ENCODE measurements at places on chromosomes 2 and 18.

GRCh38 chr2:107263628-107264027 is 377.7 kb upstream of the ST6GAL2 start:
- DNase-seq: peak; percentile 63

DNA sequence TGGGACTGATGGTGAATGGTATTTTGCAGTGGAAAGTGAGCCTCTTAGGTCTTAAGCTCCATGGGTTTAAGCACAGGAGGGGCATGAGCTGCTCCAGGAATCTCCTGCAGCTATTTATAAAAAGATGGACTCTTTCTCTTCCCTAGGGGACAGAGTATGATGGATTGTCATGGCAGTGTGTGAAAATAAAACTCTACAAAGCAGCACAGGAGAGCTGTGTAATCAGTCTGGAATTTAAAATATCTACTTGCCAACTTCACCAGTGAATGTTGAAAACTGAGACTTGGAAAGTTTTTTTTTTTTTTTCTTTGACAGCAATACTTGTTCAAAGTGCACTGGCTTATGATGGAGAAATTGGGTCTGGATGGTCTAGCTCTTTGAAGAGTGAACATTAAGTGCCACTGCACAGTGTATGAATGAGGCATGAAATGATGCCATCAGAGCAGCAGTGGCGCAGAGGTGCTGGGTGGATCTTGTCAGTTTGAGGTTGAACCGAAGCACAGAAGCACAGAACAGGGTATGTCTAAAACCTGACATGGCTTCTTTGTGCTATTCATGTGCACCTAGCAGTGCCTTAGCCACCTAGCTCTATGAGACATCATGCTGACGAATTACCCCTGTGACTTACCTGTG is 245.4 kb downstream of the PTPRM start:
- peak; percentile 94 for DNase-seq

DNA sequence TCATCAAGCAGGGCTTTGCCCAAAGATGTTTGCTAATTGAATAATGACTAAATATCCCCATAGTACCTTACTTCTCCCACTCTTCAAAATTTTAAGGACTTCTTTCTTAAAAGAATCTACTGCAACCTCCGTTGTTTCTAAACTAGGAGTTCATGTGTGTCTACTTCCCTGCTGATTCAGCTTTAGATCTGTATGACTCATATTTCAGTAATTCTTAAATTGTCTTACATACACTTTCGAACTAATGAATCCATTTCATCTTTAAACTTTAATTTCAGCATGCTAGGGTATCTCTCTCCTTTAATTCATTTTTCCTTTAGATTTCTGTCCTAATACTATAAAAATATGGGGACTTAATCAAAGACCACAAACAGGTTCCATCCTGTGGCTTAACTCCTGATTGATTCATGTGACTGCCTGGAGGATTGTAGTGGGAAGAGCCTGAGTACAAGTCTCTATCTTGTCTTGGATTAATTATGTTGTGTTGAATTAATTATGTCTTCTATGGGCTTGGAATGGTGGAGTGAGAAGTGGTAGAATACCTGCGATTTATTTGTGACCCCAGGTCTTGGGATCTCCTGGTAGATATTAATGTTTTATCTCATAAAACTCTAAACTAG is 24.9 kb upstream of the COL5A2 start:
- peak; percentile 66 for DNase-seq

DNA sequence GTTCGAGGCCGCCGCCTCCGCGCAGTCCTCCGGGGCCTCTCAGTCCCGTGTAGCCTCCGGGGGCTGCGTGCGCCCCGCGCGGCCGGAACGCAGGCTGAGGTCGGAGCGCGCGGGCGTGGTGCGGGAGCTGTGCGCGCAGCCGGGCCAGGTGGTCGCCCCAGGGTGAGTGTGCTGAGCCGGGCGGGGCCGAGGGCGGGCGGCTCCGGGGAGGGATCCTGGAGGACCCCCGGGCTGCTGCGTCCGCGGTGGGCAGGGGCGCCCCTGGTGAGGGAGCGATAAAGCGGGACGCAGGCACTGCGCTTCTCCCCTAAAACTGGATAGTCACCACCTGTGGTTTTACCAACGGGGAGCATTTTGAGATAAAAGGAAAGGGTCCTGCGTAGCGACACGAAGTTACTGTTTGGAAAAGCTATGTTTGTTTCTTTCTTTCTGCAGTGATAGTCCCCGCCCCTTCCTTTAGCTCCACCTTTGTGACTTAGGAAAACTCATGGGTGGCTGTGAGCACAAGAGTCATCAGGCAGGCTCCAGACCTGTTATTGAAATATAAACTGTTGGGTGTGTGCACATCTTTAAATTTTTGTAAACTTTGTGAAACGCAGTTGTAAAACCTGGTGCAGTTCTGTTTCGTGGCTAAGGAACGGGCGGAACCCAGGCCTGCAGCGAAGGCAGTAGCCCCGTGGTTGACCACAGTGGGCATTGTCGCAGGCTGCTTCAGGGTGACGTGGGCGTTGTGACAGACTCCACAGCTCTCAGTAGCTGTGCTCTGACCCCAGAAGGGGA is 687 bp downstream of the CTDP1 start:
- peak; percentile 13 for DNase-seq

DNA sequence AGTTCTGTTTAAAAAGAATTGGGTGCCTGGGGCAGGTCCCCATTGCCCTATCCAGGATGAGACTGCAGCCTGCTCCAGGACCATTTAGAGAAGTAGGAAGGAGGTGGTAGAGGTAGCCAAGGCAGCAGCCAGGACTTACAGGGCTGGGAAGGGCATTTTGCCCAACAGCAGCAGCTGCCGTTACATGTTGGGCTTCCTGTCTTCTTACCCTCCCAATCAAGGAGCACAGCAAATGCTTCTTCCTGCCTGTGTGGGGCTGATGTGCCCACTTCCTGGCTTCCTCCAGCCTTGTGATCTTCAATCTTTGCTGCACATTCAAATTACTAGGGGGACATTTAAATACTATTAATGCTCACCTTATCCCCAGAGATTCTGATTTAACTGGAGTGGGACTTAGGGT is 112.0 kb downstream of the QPCT start:
- DNase-seq: peak; percentile 28

DNA sequence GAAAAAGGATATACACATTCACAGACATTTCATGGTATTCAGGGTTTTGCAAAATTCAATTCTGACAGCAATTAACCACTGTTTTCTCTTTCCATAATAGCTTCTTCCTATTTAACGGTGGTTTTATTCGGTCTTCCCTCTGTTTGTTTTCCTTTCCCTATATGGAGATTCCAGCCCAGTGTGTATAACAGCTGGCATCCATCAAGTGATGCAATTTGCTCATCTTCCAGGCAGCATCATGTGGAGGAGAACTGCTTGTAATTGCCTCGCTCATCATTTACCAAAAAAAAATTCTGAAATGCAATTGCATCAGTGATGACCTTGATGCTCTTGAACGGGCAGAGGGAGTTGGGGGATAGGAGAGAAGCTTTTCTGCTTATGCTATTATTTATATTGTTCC is 165.9 kb upstream of the PGAP1 start:
- peak; percentile 87 for DNase-seq

GRCh38 chr2:180705122-180705521 is 275.3 kb upstream of the UBE2E3 start:
- no peak for DNase-seq

DNA sequence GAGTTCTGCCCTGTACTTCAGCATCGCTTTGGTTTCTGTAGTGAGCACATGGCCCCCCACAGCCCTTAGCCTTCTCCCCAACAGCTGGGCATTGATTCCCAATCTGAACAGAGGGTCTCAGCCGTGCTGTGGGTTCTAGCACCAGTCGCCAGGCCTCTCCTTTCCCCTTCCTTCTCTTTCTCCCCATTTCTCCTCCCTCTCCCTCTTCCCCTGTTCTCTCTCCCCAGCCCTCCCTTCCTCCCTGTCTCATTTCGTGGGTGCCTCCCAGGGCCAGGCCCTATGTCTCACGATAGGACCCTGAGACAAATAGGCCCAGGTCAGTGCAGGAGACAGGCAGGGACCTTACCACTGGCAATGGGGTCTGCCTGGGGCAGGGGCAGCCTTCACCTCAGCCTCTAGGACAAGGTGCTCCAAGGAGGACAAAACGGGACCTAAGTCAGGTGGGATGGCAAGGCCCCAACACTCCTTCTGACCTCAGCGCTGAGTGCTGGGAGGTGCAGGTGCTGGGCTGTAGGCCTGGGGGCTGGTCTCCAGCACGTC is 143.4 kb upstream of the GPC1 start:
- no peak for DNase-seq

DNA sequence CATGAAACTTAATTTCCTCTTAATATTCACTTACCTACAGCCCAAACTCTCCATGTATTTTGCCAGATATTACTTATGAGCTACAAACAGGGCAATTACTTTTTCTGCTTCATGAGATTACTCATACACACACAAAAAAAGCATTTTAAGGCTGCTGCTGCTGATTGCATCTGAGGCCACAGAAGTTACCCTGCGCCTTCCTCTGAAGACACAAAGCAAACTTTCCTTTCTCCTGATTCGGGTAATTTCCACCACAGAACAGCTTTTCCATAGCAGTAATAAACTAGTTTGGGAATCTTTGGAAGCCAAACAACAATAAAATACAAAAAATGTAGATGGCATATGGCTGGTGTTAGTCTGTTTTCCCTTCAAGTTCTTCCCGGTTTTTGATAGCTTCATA is 6.2 kb downstream of the TTC32 start:
- no peak for DNase-seq
